ENCODE measurements at places on chromosomes 5 and 9. TPM values are rescaled to one million over a fixed set of nuclear protein-coding genes. Genes with fewer than 3 reads are reported as not detected.

Gene ENTPD2
- not detected for total RNA-seq

Gene CDKN2B
- total RNA-seq, result 1.7 TPM

Gene UGT3A1
- not detected for total RNA-seq

Gene PHYHD1
- total RNA-seq, result 0.45 TPM

Gene IL9
- total RNA-seq, result not detected

Gene PTTG1
- 16.0 TPM for total RNA-seq

Gene OR13C3
- not detected for total RNA-seq

Gene POU5F2
- total RNA-seq, result 2.9 TPM

Gene ORM1
- not detected for total RNA-seq

Gene KCNV2
- not detected for total RNA-seq

Gene FREM1
- total RNA-seq, result not detected

Gene TAS2R1
- total RNA-seq, result not detected

Gene DNAH5
- not detected for total RNA-seq

All from T-helper 17 cell (primary cell).